EH (cell line): ENCODE measurements at places on chromosomes 12 and 14.

- DNase-seq, result no peak
Observed at GRCh38 chr12:50387972-50388478, 8.4 kb downstream of the FAM186A start.

DNA sequence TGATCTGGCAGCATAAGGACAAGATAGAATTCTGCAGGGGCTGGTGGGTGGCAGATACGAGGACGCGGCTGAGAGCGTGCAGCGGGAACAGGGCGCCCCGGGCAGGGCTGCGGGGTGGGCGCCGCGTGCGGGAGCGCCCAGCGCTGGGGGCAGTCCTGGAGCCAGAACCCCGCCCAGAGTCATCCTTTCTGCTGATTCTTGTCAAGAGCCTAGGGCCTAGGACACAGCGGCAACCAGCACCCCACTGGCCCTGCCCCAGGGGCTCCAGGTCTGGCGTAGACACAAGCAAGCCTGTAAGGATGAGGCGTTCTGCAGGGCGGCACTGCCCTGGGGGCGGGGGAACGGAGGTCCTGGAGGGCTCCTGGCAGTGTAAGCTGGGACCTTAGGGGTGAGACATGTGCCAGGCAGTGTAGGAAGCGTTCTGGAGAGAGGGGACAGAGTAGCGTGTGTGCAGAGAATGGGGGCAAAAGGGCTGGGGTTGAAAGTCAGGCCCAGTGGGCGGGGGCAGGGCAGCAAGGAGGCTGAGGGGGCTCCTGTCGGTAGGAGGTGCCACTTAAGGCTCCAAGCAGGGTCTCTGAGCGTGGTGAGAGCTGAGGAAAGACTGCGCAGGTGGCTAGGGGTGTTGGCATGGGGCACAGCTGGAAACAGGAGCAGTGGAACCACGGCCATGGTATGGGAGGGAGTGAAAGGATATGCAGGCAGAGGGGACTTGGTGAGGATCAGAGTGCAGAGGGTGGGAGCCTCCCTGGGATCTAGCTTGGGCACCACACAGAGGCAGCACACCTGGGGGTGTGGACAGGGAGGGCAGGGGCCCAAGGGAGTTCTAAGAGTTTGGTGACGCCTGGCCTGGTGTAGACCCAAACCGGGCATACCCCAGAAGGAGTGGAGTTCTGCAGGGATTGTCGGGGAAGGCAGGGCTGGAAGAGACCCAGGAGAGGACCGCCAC lies 845 bp upstream of the AHNAK2 start:
- DNase-seq, result no peak

- peak; percentile 71 for DNase-seq
Observed at GRCh38 chr14:64632056-64632455, 72.2 kb upstream of the PLEKHG3 start.

GRCh38 chr12:34379142-34379541 lies 356.8 kb downstream of the ALG10 start:
- DNase-seq, result no peak

DNA sequence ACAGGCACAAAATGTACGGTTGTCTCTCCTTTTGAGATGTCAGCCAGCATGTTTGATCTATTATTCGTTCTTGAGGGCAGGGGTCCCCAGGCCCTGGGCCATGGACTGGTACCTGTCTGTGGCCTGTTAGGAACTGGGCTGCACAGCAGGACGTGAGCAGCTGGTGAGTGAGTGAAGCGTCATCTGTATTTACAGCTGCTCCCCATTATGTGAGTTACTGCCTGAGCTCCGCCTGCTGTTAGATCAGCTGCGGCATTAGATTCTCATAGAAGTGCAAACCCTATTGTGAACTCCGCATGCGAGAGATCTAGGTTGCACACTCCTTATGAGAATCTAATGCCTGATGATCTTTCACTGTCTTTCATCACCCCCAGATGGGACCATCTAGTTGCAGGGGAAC lies 41.4 kb upstream of the SCN8A start:
- peak; percentile 48 for DNase-seq

GRCh38 chr14:92122351-92122677 lies 545 bp downstream of the CPSF2 start:
- DNase-seq, result peak; percentile 47

- no peak for DNase-seq
Observed at GRCh38 chr12:46227616-46228015, 41.2 kb downstream of the SLC38A1 start.

DNA sequence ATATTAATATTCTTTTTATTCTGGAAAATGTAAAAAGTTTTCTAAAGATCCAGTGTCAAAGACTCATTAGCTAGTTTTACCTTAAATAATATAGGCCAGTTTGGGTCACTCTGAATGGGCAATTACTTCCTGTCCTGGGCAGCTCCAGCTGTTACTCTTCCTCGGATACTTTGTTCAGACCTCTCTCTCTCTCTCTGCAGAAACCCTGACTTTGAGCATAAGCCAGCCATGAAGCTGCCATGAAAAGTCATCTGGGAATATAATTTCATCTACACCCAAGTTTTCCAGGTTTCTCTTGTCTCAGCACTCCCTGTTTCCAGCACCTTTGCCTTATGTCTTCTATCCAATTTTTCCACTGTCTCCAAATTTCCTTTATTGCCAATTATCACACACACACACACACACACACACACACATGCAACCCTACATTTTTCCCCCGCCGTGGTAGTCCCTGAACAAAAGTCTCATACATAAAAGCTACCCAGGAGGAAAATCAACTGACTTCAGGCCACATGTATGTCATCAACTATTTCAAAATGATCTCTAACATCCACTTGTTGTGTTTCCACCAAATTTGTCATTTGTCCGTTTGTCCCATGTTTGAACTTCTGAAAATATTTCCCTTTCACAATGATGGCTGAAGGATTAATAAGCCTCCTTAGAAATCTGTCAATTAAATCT lies 318.1 kb downstream of the SSPN start:
- no peak for DNase-seq

DNA sequence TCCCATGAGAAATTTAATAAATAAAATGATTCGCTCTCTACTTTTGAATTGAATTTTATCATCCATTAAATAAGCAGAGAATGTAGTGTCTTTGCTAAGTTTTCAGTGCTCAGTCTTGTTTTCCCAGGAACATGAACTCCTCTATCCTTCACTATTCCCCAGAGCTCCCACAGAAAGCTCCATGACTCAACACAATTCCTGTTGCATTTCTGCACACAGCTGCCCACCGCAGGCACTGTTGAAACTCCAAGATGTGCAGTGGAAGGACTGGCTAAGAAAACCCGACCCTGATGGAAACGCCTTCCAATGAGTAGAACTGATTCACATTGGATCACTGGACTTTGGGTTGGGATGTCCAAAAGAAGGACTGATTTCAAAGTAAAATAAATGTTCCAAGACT lies 202.4 kb upstream of the AMIGO2 start:
- peak; percentile 77 for DNase-seq

- DNase-seq, result no peak
Observed at GRCh38 chr14:49955024-49955423, 62.1 kb downstream of the ARF6 start.

- DNase-seq, result no peak
Observed at GRCh38 chr12:57158665-57159064, 11.2 kb upstream of the LRP1-AS start.

DNA sequence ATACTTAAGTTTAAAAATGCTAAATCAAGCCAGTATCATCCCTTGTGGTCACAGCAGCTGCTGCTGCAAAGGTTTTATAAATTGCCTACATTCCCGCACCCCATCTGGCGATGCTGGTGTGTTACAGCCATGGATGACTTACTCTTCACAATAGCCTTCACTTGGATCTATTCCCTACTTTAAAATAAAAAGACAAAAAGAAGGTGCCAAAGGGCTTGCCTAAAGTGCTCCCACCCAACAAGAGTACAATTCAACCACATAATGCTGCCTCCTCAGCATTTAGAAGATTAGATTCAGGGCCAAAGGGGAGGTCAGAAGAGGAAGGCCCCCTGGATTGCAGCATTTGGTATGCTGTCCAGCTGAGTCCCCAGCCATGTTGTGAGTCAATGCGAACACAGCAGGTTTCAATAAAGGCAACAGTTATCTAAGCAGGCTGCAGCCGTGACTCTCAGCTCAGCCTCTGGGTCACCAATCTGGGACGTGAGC lies 176.1 kb downstream of the DAD1 start:
- no peak for DNase-seq

DNA sequence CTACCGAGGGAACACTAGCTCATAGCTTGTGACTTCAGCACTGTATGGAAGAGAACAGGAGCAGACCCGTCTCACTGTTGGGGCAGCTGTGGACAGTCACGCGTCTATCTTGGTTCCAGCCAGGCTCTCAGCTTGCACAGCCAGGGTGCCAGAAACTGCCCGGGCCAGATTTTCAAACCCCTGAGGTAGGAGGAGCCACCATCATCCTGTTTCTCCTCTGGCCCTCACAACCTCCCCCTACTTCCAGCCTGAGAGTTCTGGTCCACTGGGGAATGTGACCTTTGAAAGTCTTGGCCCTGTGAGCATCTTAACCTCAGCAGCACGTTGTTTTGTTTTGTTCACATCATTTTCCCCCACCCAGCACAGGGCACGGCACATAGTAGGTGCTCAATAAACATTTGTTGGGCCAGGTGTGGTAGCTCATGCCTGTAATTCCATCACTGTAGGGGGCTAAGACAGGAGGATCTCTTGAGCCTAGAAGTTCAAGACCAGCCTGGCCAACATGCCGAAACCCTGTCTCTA lies 50.4 kb downstream of the PSMA6 start:
- DNase-seq, result no peak

DNA sequence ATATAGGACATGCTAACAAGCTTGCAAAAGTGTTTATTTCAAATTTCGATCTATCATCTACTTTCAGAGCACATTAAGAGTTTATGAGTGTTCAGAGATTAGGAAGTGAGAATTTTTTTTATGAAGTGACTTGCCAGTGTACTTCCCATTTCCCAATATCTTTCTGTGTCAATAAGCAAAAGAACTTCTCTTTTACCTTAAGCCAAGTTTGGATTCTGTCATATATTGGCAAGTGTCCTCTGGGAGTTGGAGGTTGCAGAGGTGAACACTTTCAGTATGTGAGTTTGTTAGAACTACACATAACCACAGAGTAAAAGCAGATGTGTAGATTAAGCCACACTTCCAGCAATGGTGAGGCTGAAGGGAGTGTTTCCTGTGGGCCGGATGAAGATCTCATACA lies 16.6 kb upstream of the KLRF1 start:
- no peak for DNase-seq

- DNase-seq, result no peak
Observed at GRCh38 chr14:54197369-54197768, 199.4 kb upstream of the CDKN3 start.

GRCh38 chr12:117563007-117563406 lies 201.6 kb upstream of the NOS1 start:
- DNase-seq, result no peak

DNA sequence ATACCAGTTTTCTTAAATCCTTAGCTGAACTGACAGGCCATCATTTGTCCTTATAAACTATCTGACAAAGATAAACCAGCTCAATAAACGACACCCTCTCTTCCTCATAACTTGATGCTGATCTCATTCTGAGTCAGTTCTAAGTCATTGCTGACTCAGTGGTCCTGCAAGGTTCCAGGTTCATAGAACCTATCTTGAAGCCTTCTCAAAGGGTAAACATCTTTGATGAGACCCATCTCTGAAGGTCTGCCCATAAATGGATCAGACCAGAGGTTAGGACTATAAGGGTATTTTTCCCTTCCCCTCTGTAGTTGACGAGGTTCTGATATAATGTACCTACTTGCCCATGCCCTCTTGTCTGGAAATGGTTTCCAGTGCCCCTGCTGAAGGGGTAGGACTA lies 11.9 kb downstream of the NAA25 start:
- DNase-seq, result peak; percentile 83

- no peak for DNase-seq
Observed at GRCh38 chr12:115233891-115234543, 550.0 kb upstream of the TBX3 start.

DNA sequence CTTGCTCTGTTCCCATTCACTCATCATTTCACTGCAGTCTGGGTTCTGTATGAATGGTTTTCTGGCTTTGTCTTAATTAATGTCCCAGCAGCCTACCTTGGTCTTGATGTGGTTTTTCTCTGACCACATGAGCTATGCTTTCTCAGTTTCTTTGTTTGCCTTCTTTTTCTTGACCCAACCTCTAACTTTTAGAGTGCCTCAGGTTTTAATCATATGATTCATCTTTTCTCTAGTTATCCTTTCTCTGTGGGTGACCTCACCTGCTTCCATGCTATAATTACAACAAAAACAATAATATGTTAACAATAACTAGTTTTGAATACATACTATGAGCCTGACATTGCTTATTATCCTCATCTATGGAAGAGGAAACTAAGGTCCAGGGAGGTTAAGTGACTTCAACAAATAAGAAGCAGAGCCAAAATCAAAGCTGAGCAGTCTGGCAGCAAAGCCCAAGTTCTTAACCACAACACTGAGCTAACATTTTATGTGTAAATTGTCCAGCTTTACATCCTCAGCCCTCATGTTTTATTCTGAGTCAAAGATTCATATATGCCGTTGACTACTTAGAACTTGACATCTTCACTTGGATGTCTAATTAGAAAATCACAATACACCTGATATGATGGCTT lies 4.7 kb upstream of the EPYC start:
- DNase-seq, result peak; percentile 7

DNA sequence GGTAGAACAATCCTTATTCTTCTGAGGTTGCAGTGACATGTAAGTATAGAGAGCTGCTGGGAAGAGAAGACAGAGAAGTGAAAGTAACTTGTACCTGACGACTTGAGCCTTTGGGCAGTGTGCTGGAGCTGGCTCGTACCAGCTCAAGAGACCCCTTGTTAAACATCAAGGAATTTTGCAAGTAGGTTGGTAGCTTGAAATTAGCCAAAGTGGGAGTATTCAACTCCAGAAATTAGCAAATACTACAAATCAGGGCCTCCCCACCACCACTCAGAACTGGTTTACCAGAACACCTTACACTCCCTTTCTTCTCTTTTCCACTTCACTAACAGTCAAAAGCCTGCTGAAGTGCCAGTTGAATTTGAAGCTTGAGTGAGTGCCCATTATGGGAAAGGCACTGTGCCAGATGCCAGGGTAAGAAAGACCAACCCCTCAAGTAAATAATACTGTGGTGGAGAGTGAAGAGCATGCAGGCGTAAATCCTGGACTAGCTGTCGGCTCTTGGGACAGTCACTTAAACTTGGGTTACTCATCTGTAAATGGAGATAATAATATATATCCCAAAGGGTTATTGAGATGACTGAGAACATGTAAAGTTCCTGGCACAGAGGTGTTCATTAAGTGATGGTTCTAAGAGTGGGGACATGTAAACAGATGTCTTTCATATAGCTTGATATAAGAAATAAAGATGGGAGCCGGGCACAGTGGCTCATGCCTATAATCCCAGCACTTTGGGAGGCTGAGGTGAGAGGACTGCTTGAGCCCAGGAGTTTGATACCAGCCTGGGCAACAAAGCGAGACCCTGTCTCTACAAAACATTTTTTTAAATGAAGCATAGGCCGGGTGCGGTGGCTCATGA lies 27.0 kb upstream of the EID3 start:
- no peak for DNase-seq

DNA sequence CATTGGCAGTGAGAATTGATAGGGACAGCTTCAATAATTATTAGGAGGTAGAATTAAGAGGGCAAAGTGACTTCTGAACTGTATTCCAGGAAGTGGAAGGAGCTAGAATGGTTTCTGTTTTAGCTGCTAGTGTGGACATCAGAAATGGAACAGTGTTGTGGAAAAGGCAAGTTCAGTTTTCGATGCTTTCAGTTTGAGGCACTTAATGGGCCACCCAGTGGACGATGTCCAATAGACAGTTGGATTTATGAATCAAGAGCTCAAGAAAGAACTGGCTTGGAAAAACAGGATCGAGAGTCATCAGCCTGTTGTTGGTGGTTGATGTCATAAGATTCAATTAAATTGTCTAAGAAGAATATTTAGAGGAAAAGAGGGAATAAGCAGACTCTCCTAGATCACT lies 136.3 kb downstream of the DYRK2 start:
- DNase-seq, result no peak
